Fibroblast of the aortic adventitia (primary cell): ENCODE measurements at places on chromosomes 16 and 17. TPM values are rescaled to one million over a fixed set of nuclear protein-coding genes. Genes with fewer than 3 reads are reported as not detected.

SLC35G6 gene
- not detected in 2 replicates for total RNA-seq

OSGIN1 gene
- 6.5 and 6.6 TPM in 2 replicates for total RNA-seq

- DNase-seq = no peak
Observed at GRCh38 chr16:73140929-73141328, 93.0 kb upstream of the ZFHX3 start.

DNA sequence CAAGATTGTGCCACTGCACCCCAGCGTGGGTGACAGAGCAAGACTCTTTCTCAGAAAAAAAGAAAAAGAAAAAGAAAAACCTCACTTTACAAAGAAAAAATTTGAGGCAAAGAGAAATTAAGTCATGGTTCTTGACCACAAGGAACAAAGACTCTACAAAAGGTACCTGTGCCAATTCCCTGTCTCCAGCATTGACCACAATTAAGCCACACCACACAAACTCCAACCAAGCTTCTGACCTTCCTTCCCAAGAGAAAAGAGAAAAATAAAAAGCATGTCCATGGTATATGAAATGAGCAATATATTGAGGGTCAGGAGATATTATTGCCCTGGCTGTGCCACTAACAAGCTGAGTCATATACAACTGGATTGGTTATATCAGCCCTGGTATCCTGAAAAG lies 146.3 kb upstream of the NOG start:
- no peak for DNase-seq

SCIMP gene
- total RNA-seq = not detected in 2 replicates

HSPB9 gene
- not detected in 2 replicates for total RNA-seq

TBC1D28 gene
- not detected in 2 replicates for total RNA-seq

JPT2 gene
- 8.9 and 45.9 TPM in 2 replicates for total RNA-seq

GRCh38 chr17:32593003-32593402 lies 106.2 kb downstream of the CDK5R1 start:
- DNase-seq = no peak
